ENCODE measurements at places on chromosomes 16 and 17.

DNA sequence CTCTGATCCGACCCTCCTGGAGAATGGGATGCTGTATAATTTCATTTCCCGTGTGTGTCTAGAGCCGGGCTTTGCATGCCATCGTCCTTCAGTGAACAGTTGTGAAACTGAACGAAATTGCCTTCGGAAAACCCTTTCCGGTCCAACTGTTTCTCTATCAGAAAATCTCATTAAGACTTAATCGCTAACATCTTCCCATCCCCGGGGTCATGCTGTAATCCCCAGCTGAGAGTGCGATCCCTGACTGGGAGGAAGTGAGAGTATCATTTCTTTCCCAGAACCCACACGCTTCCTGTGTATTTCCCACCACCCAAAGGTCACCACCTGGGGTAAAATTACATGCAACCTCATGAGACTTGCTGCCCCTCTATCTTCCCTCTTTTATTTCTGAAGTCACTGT is 75.6 kb upstream of the RBFOX1 start:
- no peaks in the 10 kb centered on the region for H3K36me3 ChIP-seq
- H3K4me1 ChIP-seq: no peaks in the 10 kb centered on the region
- no peak overlapping the region for H3K27ac ChIP-seq
- no peak overlapping the region for H3K4me3 ChIP-seq
- no peak for DNase-seq

- no peaks in the 10 kb centered on the region for H3K27me3 ChIP-seq
- no peak for DNase-seq
- H3K4me1 ChIP-seq: peaks cover 12% of the 10 kb centered on the region
- no peak overlapping the region for H3K4me3 ChIP-seq
- H3K27ac ChIP-seq: no peak overlapping the region
Measured at GRCh38 chr17:550041-550398, 164.6 kb downstream of the VPS53 start.

DNA sequence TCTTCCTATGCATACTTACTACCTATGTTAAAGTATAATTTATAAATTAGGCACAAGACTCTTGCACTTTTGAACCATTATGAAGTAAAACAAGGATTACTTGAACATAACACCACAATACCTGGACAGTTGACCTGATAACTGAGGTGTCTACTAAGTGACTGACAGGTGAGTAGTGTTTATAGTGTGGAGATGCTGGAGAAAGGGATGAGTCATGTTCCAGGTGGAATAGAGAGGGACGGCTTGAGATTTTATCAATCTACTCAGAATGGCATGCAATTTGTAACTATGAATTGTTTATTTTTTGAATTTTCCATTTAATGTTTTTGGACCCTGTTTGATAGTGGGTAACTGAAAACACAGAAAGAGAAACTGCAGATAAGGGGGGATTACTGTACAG is 287.6 kb downstream of the MAP2K6 start:
- H3K27ac ChIP-seq: no peak overlapping the region
- DNase-seq: no peak
- H3K4me1 ChIP-seq: no peaks in the 10 kb centered on the region
- no peak overlapping the region for H3K4me3 ChIP-seq
- no peaks in the 10 kb centered on the region for H3K27me3 ChIP-seq

GRCh38 chr16:8866118-8866883 is 2.5 kb downstream of the CARHSP1 start:
- DNase-seq: no peak
- H3K4me3 ChIP-seq: peak overlapping the region; percentile 74

GRCh38 chr17:50866950-50867362 is 802 bp upstream of the TOB1 start:
- H3K4me1 ChIP-seq: peaks cover 45% of the 10 kb centered on the region
- H3K27me3 ChIP-seq: peaks cover 4% of the 10 kb centered on the region
- H3K27ac ChIP-seq: peak overlapping the region; percentile 97
- H3K4me3 ChIP-seq: peak overlapping the region; percentile 87
- peaks cover 8% of the 10 kb centered on the region for H3K36me3 ChIP-seq

DNA sequence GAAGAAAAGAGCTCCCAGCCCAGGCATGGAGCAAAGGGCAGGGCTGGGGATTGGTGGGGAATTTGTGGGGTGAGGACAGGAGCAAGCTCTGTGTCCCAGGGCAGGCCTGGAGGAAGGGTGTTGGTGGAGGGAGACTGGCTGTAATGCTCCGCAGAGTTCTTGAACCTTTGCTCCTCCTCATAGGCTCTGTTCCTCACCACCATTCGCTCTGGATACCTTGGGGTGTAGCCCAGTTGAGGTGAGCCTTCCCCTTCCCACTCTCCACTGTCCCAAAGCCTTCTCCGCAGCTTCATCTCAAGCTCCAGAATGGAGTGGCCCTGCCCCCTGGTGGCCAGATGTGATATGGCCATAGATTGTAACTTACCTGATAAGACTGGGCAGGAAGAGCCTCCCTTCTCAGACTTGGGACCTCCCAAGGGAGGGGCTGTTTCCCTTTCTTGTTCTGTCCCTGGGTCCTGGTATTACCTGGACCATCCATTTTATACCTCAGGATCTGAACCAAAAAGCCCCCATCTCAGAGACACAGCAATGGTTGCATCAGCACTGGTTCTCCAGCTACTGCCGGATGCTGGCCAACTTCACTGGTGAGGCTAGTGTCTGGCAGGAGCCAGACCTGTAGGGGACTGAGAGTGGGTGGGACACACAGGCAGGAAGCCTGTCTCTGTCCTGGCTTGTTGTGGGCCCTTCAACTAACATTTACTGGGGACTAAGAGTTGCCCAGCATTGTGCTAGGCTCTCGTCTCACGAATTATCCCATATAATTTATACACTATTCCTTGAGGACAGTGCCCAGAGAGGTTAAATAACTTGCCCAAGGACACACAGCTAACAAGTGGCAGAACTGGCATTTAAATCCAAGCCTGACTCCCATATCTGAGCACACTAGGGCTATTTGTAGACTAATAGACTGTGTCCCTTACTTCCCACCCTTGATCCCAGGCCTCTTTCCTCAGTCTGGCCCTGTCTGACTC is 19.1 kb upstream of the STAC2 start:
- DNase-seq: peak; percentile 79
- no peak overlapping the region for H3K4me3 ChIP-seq
- H3K27me3 ChIP-seq: no peaks in the 10 kb centered on the region
- H3K36me3 ChIP-seq: no peaks in the 10 kb centered on the region
- no peak overlapping the region for H3K27ac ChIP-seq

DNA sequence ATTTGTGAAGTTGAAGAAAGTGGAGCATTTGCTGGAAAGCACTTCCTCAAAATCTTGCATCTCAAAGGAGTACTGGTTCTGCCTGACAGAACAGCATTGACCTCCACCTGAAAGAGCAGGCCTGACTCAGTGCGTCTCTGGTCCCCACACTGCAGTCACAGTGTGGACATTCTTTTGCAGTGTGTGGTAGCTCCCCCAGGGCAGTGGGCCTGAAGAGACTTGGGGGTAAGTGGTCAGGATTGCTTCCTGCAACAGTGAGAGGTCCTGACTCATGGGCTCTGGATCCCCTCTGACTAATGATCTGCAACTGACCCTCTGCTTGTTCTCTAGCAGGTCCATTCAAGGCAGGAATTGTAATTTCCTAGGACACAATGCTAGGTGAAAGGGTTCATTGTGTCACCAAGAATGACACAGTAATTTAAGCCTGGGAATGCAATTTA is 204.9 kb upstream of the KCNJ16 start:
- no peaks in the 10 kb centered on the region for H3K36me3 ChIP-seq
- no peak for DNase-seq
- H3K4me1 ChIP-seq: no peaks in the 10 kb centered on the region
- H3K27me3 ChIP-seq: peaks cover 5% of the 10 kb centered on the region

DNA sequence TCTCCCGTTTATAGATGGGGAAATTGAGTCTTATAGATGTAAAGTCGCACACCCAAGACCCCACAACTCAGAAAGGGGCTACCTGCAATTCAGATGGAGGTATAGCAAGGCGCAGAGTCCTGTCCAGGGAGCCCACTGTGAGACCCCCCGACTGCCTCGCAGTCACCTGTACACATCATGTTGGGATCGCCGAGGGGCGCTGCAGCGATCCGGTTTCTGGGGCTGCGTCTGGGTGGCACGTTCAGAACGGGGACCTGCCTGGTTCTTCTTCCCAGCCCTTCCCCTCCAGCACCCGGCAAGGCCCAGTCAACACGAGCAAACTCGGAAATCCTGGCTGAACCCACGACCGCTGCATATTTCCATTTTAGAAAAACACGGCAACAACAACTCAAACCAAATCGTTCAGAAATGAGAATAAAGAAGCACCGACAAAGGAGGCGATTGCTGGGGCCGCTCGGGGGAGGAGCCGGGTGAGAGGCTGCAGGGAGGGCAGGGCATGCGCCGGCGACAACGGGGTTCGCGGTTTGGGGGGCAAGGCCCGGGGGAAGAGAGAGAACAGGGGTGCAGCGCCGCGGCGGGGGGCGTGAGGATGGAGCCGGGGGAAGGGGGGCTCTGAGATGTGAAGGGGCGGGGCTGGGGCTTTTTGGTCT is 643 bp downstream of the HSDL1 start:
- peaks cover 25% of the 10 kb centered on the region for H3K4me1 ChIP-seq
- H3K27ac ChIP-seq: peak overlapping the region; percentile 88
- no peaks in the 10 kb centered on the region for H3K27me3 ChIP-seq
- H3K4me3 ChIP-seq: peak overlapping the region; percentile 97

DNA sequence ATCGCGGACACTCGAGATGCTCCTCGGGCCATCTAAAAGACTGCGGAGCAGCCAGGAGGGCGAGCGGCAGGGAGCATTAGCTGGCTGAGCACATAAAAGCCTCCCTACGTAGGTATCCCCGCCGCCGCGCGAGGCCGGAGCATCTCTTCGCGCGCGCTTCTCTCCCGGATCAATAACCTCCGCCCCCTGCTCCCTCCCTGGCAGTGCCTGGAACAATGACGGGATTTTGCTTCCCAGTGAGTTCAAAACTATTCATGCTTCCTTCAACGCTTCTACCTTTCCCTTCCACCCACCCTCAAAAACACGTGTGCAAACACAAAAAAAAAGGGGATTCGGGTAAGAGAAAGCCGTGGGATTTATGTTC is 984 bp downstream of the CENPV start:
- peaks cover 15% of the 10 kb centered on the region for H3K36me3 ChIP-seq
- peak overlapping the region; percentile 93 for H3K27ac ChIP-seq
- DNase-seq: peak; percentile 58
- no peaks in the 10 kb centered on the region for H3K27me3 ChIP-seq
- H3K4me1 ChIP-seq: peaks cover 21% of the 10 kb centered on the region

DNA sequence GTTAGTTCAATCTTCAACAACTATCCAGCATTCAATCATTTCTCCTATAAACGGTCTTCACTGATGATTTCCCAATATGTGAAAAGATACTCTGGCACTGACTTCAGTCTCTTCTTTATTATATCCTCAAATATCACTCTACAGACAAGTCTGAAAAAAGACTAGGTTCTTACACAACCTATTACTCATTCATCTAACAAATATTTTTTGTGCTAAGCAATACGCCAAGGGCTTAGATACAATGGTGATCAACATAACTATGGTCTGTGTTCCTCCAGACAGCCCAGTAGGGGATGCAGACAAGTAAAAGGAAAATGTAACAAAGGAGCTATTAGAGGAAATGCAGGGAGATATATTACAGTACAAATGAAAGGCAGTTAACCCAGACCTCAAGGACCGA is 63.9 kb downstream of the MYO1D start:
- no peaks in the 10 kb centered on the region for H3K36me3 ChIP-seq
- H3K4me1 ChIP-seq: peaks cover 9% of the 10 kb centered on the region
- no peak for DNase-seq
- H3K4me3 ChIP-seq: no peak overlapping the region
- no peaks in the 10 kb centered on the region for H3K27me3 ChIP-seq

GRCh38 chr17:28950017-28950751 is 1.1 kb downstream of the PHF12 start:
- peak; percentile 68 for DNase-seq
- H3K27me3 ChIP-seq: no peaks in the 10 kb centered on the region
- H3K36me3 ChIP-seq: peaks cover 34% of the 10 kb centered on the region

DNA sequence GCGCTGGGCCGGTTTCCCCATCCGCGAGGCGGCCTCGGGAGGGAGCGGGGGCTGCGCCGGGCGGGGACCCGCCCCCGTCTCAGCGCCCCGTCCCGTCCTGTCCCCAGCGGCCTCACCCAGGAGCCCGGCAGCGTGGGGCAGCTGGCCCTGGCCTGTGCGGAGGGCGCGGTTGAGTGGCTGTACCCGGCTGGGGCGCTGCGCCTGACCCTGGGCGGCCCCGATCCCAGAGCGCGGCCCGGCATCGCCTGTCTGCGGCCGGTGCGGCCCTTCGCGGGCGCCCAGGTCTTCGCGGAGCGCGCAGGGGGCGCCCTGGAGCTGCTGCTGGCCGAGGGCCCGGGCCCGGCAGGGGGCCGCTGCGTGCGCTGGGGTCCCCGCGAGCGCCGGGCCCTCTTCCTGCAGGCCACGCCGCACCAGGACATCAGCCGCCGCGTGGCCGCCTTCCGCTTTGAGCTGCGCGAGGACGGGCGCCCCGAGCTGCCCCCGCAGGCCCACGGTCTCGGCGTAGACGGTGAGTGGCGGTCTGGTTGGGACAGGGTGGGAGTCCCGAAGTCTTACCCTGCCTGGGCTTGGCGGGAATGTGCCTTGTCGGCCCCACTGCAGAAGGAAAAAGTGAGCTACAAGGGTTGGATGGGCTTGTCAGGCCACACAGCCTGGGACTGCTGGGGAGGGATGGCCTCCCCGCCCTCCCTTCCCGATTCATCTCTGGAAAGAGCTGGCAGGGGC is 720 bp downstream of the METRN start:
- H3K36me3 ChIP-seq: no peaks in the 10 kb centered on the region
- no peak overlapping the region for H3K27ac ChIP-seq
- H3K4me3 ChIP-seq: peak overlapping the region; percentile 72
- peaks cover 20% of the 10 kb centered on the region for H3K4me1 ChIP-seq

All from activated naive CD8-positive, alpha-beta T cell treated with anti-CD3 and anti-CD28 coated beads for 36 hours (primary cell).